Neural progenitor cell (in vitro differentiated cells): ENCODE measurements at places on chromosomes 3 and 15. TPM values are rescaled to one million over a fixed set of nuclear protein-coding genes. Genes with fewer than 3 reads are reported as not detected.

DNA sequence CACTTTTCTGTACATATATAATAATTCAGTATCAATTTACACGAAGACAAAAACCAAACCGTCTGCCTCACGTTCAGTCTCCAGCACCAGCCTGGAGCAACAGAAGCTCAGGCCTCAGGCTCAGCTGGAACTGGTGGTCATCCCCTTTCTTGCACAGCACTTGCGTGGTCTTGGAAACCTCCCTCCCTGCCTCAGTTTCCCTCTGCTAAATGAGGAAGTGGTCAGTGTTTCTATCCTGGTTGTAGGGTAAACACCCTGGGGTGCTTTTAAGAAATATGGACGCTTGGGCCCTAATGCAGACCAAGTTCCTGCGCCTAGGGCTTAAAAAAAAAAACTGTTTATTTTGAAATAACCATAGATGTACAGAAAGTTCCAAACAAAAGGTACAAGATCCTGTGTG, 21.6 kb downstream of the IQSEC1 start:
- peaks cover 15% of the 10 kb centered on the region for H3K4me1 ChIP-seq
- H3K4me3 ChIP-seq: no peak overlapping the region
- no peaks in the 10 kb centered on the region for H3K27me3 ChIP-seq
- no peaks in the 10 kb centered on the region for H3K36me3 ChIP-seq
- no peak for DNase-seq

Gene ALDH1A3
- total RNA-seq: 0.74 and 0.80 TPM in 2 replicates

Gene CYFIP1
- 94.6 and 112 TPM in 2 replicates for total RNA-seq

GRCh38 chr15:26038693-26039092, 175.6 kb upstream of the ATP10A start:
- H3K27me3 ChIP-seq: no peaks in the 10 kb centered on the region
- no peak overlapping the region for H3K27ac ChIP-seq
- peak; percentile 66 for DNase-seq
- H3K4me3 ChIP-seq: no peak overlapping the region

- no peak overlapping the region for H3K27ac ChIP-seq
- DNase-seq: no peak
- H3K36me3 ChIP-seq: no peaks in the 10 kb centered on the region
- no peaks in the 10 kb centered on the region for H3K4me1 ChIP-seq
Observed at GRCh38 chr3:15152184-15152583, 53.2 kb upstream of the RBSN start.

Gene TJP1
- 98.1 and 126 TPM in 2 replicates for total RNA-seq

- H3K27me3 ChIP-seq: no peaks in the 10 kb centered on the region
- H3K4me1 ChIP-seq: no peaks in the 10 kb centered on the region
- H3K36me3 ChIP-seq: no peaks in the 10 kb centered on the region
- H3K4me3 ChIP-seq: no peak overlapping the region
- DNase-seq: no peak
- no peak overlapping the region for H3K27ac ChIP-seq
Observed at GRCh38 chr3:107826727-107827126, 264.1 kb downstream of the CD47 start.
